ENCODE measurements at places on chromosomes 1 and 21. TPM values are rescaled to one million over a fixed set of nuclear protein-coding genes. Genes with fewer than 3 reads are reported as not detected.

DNA sequence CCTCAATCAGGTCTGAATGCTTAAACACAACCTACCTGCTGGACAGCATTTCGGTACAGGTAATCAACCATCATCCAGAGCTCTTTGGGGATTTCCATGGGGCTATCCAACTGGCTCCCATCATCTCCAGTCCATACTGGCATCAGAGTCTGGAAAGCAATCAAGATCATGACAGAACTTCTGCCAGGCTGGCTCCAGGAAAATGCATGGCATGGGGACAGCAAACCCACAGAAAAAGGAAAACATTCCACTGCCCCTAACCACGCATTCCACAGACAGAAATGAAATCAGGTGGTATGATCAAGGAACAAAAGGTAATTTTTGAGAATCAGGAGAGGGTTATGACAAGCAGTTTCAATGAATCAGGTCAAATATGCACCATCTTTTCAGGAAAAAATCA lies 9.1 kb upstream of the MTF1 start:
- H3K4me3 ChIP-seq = no peak overlapping the region
- H3K27ac ChIP-seq = no peak overlapping the region
- H3K4me1 ChIP-seq = no peaks in the 10 kb centered on the region

- H3K4me1 ChIP-seq = no peaks in the 10 kb centered on the region
- H3K27me3 ChIP-seq = no peaks in the 10 kb centered on the region
- H3K36me3 ChIP-seq = no peaks in the 10 kb centered on the region
- no peak for DNase-seq
- H3K27ac ChIP-seq = no peak overlapping the region
- H3K4me3 ChIP-seq = no peak overlapping the region
Measured at GRCh38 chr1:62723883-62724282, 35.7 kb upstream of the DOCK7 start.

DNA sequence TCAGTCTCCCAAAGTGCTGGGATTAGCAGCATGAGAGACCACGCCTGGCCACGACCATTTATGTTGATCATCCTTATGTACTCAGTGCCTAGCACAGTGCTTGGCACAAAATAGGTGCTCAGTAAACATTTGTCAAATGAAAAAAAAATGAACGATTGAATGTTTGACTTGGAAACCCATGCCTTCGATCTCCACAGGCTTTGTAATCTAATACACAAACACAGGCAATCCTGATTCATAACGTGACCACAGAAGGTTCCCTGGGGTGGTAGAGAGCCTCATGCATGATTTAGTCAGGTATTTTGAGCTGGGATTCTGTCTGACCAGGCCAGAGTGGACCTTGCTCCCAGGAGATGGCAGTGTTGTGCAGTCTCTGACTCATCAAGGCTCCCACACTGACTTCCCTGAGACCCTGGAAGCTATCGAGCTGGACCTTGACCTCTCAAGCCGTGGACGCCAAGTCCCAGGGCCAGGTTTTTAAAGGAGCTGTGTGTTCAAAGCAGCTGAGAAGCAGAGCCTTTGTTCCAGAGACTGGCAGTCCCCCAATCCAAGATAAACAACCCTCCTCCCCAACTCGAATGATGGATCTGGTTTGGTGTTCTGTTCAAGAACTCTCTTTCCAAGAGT lies 81.1 kb downstream of the PGM1 start:
- no peaks in the 10 kb centered on the region for H3K36me3 ChIP-seq
- peaks cover 37% of the 10 kb centered on the region for H3K4me1 ChIP-seq
- no peak overlapping the region for H3K4me3 ChIP-seq
- H3K27ac ChIP-seq = no peak overlapping the region

GRCh38 chr21:32520875-32521735 lies 64.2 kb downstream of the TCP10L start:
- H3K4me1 ChIP-seq = peaks cover 11% of the 10 kb centered on the region
- peak overlapping the region; percentile 74 for H3K27ac ChIP-seq
- H3K4me3 ChIP-seq = no peak overlapping the region
- no peaks in the 10 kb centered on the region for H3K27me3 ChIP-seq

- DNase-seq = peak; percentile 81
- H3K36me3 ChIP-seq = no peaks in the 10 kb centered on the region
- H3K27ac ChIP-seq = no peak overlapping the region
- no peak overlapping the region for H3K4me3 ChIP-seq
- H3K27me3 ChIP-seq = peaks cover 3% of the 10 kb centered on the region
Measured at GRCh38 chr1:159197561-159198557, 6.8 kb upstream of the ACKR1 start.

GRCh38 chr1:171218661-171219060 lies 29.6 kb upstream of the FMO1 start:
- no peaks in the 10 kb centered on the region for H3K36me3 ChIP-seq
- no peak overlapping the region for H3K27ac ChIP-seq
- H3K4me1 ChIP-seq = peaks cover 46% of the 10 kb centered on the region
- no peaks in the 10 kb centered on the region for H3K27me3 ChIP-seq

- DNase-seq = no peak
- no peaks in the 10 kb centered on the region for H3K27me3 ChIP-seq
- no peak overlapping the region for H3K4me3 ChIP-seq
- no peaks in the 10 kb centered on the region for H3K4me1 ChIP-seq
Measured at GRCh38 chr1:162857850-162858249, 3.1 kb downstream of the CCDC190 start.

DNA sequence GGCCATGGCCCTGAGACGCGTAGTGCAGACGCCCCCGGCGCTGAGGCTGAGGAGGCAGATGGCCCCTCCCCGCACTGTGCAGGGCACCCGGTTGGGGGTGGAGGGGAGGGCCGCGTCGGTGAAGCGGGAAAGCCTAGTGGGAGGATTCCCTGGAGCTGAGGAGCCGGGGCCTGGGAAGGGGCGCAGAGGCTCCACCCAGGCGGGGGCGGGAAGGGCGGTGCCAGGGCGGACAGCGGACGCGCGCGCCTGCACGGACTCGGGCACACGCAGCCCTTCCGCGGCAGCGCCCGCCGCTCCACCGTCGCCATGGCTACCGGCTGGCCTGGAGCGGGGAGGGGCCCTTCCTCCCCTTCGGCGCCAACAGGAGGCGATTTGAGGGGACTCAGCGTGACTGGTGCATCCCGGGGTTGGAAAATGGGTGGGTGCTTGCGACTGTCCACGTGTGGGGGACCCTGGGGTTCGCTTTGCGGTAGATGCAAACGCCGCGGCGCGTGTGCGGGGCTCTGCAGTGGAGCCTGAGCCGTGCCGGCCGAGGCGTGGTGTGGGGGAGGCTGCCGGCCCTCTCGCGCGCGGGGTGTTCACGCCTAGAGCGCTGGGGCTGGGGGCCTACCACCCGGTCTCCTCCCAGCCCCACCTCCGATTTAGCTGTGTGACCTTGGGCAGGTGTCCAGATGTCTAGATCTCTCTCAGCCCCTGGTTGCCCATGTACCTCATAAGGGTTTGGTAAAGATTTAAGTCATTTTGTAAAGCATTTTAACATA lies 35.1 kb downstream of the PTPRF start:
- H3K4me3 ChIP-seq = peak overlapping the region; percentile 4
- no peaks in the 10 kb centered on the region for H3K27me3 ChIP-seq
- DNase-seq = peak; percentile 79
- no peak overlapping the region for H3K27ac ChIP-seq
- no peaks in the 10 kb centered on the region for H3K36me3 ChIP-seq

GRCh38 chr1:51494138-51494830 lies 24.8 kb downstream of the EPS15 start:
- DNase-seq = no peak
- H3K27me3 ChIP-seq = no peaks in the 10 kb centered on the region
- no peak overlapping the region for H3K4me3 ChIP-seq
- H3K27ac ChIP-seq = no peak overlapping the region
- no peaks in the 10 kb centered on the region for H3K36me3 ChIP-seq

DNA sequence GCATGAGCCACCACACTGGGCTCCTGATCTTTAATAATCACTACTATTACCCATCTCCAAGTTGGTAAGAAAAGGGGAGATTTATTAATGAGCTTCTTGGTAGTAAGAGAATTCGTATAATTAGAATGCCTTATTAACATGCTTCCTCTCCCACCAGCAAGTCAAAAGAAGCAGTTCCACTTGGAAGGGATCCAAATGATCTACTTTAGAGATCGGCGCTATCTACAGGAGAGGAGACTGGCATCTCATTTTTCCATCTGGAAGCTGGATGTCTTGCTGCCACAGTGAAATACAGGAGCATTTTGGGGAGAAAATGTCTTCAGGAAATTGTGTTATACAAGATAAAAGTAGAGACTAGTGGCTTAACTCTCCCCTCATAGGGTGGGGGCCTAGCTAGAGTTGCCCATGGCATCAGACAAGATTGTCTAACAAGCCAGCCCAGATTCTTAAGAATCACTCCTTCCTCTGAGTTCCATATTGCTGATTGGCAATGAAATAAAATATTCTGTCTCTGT lies 33.6 kb upstream of the CAMSAP2 start:
- no peak overlapping the region for H3K4me3 ChIP-seq
- H3K27me3 ChIP-seq = no peaks in the 10 kb centered on the region
- no peaks in the 10 kb centered on the region for H3K36me3 ChIP-seq
- DNase-seq = no peak
- H3K4me1 ChIP-seq = no peaks in the 10 kb centered on the region
- no peak overlapping the region for H3K27ac ChIP-seq

GRCh38 chr1:202704601-202705000 lies 5.7 kb downstream of the SYT2 start:
- no peak overlapping the region for H3K27ac ChIP-seq
- peaks cover 24% of the 10 kb centered on the region for H3K27me3 ChIP-seq
- no peaks in the 10 kb centered on the region for H3K36me3 ChIP-seq

- peaks cover 1% of the 10 kb centered on the region for H3K4me1 ChIP-seq
- H3K27ac ChIP-seq = peak overlapping the region; percentile 34
- no peak overlapping the region for H3K4me3 ChIP-seq
- no peak for DNase-seq
- no peaks in the 10 kb centered on the region for H3K27me3 ChIP-seq
- no peaks in the 10 kb centered on the region for H3K36me3 ChIP-seq
Measured at GRCh38 chr1:89199525-89200031, 836 bp upstream of the GBP4 start.

- peaks cover 20% of the 10 kb centered on the region for H3K4me1 ChIP-seq
- H3K27ac ChIP-seq = no peak overlapping the region
- no peak overlapping the region for H3K4me3 ChIP-seq
- H3K27me3 ChIP-seq = no peaks in the 10 kb centered on the region
- no peaks in the 10 kb centered on the region for H3K36me3 ChIP-seq
- DNase-seq = no peak
Measured at GRCh38 chr1:109386054-109386717, 11.5 kb downstream of the SORT1 start.

GRCh38 chr1:196611873-196612272 lies 3.6 kb upstream of the KCNT2 start:
- H3K27ac ChIP-seq = no peak overlapping the region
- no peak overlapping the region for H3K4me3 ChIP-seq
- no peaks in the 10 kb centered on the region for H3K27me3 ChIP-seq
- no peaks in the 10 kb centered on the region for H3K36me3 ChIP-seq
- no peaks in the 10 kb centered on the region for H3K4me1 ChIP-seq

DNA sequence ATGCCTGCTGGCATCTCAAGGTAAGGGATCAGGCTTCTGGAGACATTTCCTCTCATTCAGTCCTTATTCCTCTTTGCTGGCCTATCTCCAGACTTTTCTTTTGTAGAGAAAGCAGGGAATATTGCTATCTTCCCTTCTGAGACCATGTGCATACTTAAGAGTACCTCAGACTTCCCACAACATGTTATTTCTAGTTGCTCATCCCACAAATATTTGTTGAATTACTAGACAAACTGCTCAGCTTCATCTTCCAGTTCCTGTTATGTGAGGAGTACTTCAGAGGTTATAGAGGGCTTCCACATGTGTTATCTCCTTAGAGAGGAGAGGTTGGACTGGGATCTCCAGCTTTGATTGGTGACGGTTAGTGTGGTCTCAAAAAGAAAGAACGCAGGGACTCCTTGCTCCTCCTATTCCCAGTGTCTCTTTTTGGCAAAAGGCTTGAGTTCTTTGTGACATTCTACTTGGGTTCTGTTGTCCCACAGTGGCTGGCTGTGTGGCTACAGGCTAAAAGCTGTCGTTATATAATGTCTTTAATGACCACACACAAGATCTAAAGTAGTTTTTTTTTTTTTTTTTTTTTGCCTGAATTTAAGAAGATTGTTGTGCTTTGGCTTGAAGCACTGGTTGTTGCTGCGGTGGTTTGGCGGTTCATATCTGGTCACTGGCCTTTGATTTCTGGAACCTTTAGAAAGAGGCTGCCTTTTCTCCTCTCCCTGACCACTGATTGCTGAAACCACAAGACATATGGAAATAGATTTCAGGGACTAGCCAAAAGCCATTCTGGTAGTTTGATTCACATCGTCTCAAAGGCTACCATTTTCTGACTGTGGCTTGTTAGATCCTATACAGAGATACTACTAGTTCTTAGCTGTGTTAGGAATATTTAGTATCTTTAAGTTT lies 78.7 kb downstream of the FGGY start:
- H3K36me3 ChIP-seq = no peaks in the 10 kb centered on the region
- no peak overlapping the region for H3K4me3 ChIP-seq
- H3K27me3 ChIP-seq = no peaks in the 10 kb centered on the region
- DNase-seq = no peak
- H3K4me1 ChIP-seq = no peaks in the 10 kb centered on the region

DNA sequence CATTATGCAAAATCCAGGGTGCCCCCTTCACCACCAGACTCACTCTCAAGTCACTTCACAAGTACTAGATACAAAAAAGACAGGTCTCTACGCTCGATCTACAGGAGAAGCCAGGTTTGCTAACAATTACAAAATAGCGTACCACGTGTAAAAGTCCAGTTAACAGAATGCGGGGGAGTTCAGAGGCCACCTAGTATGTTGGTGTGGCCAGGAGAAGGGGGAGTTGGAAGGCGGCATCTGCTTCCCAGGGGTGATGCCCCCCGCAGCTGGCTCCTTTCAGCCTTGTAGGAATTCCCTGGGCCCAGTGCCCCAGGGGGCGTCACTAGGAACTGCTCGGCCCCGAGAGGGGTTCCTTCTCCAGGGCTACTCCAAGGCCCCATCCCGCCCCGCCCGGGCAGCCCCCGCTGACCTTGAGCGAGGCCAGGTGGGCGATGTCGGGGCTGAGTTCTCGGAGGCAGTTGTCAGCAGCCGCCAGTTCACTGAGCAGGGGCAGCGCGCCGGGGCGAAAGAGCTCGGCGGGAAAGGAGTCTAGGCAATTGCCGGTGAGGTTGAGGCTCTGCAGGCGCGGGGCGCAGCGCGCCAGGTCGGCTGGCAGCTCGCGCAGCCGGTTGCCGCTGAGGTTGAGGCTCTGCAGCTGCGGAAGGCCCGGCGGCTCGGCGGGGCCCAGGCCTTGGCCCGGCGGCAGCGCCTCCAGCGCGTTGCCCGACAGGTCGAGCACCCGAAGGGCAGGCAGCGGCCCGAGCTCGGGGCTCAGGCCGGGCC lies 664 bp downstream of the LRRC47 start:
- H3K27ac ChIP-seq = peak overlapping the region; percentile 52
- H3K27me3 ChIP-seq = peaks cover 5% of the 10 kb centered on the region
- H3K4me3 ChIP-seq = peak overlapping the region; percentile 97
- H3K36me3 ChIP-seq = peaks cover 5% of the 10 kb centered on the region

The SPATA17 gene
- 10.1 TPM for total RNA-seq

The ANKRD13C gene
- 18.0 TPM for total RNA-seq

The HES3 gene
- not detected for total RNA-seq

The CRP gene
- total RNA-seq = not detected

The KIAA0319L gene
- 85.6 TPM for total RNA-seq

The ARHGEF16 gene
- total RNA-seq = 6.5 TPM

Data from lung (tissue), 17 donors.